C1 segment of cervical spinal cord (tissue), 14 donors: ENCODE measurements at places on chromosomes 2 and 18.
A peak's percentile ranks its signal among the peaks of the same experiment; 100 is the strongest.

GRCh38 chr2:109681633-109682380 lies 67.6 kb downstream of the SOWAHC start:
- no peak for DNase-seq

- no peak for DNase-seq
These were observed 16.0 kb downstream of the PIGN start for GRCh38 chr18:62170857-62171256.

DNA sequence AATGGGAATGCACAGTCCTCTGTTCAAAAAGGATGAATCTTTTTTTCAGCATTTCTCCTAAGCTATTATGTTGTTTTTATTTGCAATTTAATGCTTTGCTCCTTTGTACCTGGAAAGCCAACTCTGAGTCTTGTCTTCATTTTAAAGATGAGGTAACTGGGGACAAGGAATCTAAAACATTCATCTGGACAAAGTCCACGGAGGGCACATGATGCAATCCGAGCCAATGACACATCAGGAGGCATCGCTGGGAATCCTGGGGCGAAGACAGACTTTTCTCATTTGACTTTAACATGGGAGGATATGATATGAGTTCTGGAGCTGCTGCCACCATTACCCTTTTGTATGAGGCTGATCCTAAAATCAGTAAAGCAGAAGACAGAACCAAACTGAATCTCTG lies 116.5 kb upstream of the REG3G start:
- DNase-seq = no peak

GRCh38 chr2:218858138-218858445 lies 1.5 kb upstream of the WNT6 start:
- no peak for DNase-seq

GRCh38 chr18:8976606-8977005 lies 125.9 kb upstream of the NDUFV2 start:
- DNase-seq = no peak

DNA sequence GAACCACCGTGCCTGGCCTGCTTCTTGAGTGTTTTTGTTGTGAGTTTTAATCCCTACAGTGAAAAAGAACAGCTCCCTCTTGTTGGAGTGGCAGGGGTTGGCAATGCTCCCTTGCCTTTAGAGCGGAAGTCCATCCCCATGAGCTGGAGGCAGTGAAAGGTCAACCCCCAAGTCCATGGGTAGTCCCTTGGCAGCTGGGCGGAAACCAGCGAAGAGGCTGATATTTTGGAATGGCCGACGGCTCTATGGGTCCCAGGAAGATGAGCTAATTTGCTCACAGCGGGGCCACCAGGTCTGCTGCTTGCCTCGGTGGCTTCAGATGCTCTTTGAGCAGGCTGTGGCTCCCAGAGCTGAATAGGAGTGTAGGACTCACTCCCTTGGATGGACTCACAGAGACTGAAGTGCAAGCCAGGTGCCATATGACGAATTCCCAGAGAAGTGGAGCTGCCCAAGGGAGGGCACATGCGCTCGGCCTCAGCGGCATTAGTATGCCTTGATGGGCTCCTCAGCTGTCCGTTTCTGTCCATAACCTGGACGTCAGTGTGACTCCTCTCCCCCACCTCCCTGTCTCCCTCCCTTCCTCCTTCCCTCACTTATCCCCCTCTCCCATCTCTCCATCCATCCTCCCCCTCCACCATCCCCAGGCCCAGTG lies 25.4 kb upstream of the RHOB start:
- DNase-seq = no peak

DNA sequence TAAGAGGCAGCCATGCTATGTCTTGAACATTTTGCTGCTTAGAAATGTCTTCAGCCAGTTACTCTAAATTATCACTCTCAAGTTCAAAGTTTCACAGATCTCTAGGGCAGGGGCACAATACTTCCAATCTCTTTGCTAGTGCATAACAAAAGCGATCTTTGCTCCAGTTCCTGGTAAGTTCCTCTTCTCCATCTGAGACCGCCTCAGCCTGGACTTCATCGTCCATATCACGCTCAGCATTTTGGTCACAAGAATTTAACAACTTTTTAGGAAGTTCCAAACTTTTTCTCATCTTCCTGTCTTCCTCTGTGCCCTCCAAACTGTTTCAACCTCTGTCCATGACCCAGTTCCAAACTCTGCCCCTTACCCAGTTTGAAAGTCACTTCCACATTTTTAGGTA lies 8.8 kb upstream of the SLC35F5 start:
- no peak for DNase-seq

DNA sequence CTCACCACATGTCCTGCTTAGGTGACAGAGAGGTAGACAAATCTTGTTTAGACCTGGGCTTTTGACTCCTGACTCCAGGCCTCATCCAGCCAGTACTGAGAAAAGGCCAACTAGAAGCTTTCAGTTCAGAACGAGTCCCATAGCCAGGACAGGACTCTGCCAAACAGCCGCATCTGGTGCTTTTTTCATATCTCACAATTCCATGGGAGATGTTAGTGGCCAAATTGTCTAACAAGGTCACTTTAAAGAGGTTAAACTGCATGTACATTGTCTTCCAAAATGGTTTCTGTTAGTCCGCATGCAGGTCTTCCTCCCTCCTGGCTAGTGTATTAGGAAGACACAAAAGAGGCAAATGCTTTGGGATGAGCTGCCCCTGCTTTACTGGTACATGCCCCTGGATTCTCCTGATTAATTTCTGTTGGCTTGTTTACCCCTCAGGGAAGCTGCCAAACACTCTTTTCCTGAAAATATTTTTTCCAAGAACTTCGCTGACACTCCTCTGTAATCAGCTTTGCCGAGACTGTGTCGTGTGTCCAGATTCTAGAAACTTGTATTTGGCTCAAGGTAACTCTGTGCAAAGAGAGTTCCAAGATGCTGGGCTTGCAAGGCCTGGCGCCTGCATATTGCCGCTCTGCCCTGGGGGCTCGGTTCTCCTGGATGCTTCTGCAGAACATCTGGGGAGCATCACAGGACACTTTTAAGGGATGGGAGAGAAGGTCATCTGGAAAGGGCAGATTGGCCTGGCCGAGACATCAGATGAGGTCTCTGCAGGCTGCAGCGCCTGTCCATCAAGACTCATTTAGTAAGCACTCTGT lies 209.2 kb upstream of the APCDD1 start:
- DNase-seq = no peak

DNA sequence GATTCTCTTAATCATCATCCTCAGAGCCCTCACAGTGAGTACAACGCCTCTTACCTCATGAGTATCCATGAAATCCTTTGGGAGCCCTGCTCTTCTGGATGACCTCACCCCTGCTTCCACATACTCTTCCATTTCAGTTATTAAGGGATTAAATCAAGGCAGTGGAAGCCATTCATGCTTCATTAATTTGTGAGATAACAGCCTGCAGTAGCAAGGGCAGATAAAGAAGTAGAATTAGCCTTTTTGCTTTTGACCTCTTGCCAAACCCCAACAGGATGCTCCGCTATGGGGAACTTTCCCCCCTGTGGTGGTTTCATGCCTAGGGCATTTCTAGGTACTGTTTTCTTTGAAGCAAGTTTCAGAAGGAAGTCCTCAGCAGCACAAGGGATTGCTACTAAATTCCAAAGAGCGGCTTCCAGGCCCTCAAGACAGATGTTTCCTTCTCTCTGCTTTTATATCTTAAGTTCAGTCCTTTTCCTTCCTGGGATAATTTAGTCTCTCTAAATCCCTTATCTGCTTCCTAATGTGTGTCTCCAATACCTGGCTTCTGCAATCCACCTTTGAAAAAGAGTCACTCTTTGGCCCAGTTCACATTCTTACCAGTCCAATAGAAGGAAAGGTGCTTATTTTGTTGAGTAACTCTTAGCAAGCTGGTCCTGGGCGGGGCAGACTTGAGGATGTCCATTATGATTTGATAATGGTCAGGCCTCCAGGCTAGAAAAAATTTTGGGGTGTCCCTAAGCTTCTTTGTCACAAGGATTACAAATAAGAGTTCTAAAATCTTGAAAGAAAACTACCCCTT lies 76.9 kb downstream of the MYO1B start:
- DNase-seq = peak; percentile 8

GRCh38 chr2:12288048-12288447 lies 428.7 kb upstream of the TRIB2 start:
- no peak for DNase-seq

DNA sequence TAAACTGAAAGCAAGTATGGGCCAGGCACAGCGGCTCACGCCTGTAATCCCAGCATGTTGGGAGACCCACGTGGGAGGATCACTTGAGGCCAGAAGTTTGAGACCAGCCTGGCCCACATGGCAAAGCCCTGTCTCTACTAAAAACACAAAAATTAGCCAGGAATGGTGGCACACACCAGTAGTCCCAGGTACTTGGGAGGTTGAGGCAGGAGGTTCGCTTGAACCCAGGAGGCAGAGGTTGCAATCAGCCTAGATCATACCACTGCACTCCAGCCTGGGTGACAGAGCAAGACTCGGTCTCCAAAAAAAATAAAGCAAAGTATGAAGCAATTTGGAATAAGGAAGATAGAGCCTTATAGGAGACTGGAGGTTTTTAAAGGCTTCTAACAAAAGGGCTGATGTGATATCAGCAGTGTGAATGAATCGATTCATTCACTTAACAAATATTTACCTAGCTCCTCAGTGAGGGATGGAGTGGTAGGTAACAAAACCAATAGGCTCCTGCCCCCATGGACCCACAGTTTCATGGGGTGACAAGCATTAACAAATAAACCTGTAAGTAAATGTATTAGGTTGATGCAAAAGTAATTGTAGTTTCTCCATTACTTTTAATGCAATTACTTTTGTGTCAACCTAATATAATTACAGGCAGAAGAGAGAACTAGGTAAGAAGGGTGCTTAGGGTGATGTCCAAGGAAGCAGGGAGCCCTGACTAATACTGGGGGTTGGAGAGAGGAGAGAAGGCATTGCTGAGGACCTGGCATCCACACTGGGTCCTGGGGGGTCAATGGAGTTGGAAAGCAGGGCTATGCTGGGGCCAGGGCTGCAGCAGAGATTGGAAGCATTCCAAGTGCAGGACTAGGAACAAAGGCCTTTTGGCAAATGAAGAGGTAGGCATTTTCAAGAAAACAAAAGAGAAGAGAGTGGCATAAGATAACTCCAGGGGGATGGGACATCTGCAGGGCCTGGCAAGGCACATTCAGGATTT lies 195.4 kb upstream of the ARL4C start:
- no peak for DNase-seq

GRCh38 chr18:51049137-51049536 lies 19.1 kb downstream of the SMAD4 start:
- no peak for DNase-seq

GRCh38 chr2:151947813-151948165 lies 119.6 kb upstream of the ARL5A start:
- DNase-seq = peak; percentile 47
